ENCODE measurements at places on chromosomes 7 and 10.
A peak's percentile ranks its signal among the peaks of the same experiment; 100 is the strongest.

GRCh38 chr10:113047151-113047550, 97.1 kb downstream of the TCF7L2 start:
- DNase-seq, result no peak

DNA sequence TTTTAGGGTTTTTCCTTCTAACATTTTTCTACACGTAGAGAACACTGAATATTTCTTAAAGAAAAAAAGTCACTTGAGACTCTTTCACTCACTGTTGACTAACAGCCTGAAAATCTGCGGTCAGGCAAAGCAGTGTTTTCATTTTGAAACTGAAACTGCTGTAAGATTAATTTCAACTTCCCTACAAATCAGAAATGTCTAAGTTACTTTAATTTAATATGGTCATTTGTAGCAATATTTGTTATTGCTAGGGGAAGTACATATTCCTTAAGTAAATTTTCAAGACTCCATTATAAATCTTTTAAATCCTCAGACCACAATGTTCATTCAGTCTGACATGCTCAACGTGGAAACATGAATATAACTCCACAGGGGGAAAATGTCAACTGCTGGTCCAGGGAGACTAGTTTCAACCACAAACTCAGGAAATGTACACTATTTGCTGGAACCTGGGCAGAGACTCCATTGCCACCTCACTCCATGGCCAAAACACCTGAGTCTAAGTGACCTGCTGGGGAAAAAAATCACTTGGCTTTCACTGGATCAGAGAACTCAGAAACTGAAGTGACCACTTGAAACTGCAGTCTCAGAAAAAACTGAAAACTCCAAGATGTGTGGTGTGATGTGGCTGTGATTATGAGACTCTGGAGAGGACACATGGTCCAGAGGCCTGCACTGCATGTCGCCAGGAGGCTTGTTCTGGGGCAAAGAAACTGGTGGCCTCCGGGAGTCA, 161.2 kb downstream of the TAX1BP1 start:
- no peak for DNase-seq

DNA sequence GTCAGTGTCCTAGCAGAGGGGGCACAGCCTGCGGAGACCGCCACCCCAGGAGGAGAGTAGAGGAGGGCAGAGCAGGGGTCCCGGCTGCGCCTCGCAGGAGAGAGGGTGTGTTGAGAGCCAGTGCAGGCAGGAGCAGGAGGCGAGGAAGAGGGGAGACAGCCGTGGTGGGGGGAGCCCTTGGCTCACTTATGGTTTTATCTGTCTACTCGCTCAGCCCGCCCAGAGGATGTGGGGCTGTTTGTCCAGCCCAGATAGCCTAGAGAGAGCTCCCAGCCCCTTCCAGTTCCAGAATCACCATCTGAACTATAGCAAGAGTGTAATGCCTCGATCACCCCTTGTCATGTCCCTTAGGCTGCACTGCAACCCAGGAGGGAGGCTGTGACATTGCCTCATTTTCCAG, 26.6 kb downstream of the SLC29A3 start:
- DNase-seq, result no peak

DNA sequence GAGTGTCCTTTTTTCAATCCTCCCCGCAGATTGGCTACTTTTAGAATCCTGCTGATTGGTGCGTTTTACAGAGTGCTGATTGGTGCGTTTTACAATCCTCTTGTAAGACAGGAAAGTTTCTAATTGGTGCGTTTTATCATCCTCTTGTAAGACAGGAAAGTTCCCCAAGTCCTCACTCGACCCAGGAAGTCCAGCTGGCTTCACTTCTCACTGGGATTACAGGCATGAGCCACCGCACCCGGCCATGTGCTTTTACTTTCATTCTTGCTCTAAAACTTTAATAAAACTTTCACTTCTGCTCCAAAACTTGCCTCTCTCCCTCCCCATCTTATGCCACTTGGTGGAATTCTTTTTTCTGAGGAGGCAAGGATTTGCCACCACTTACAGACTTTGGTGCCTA, 17.0 kb upstream of the WAPL start:
- DNase-seq, result no peak

DNA sequence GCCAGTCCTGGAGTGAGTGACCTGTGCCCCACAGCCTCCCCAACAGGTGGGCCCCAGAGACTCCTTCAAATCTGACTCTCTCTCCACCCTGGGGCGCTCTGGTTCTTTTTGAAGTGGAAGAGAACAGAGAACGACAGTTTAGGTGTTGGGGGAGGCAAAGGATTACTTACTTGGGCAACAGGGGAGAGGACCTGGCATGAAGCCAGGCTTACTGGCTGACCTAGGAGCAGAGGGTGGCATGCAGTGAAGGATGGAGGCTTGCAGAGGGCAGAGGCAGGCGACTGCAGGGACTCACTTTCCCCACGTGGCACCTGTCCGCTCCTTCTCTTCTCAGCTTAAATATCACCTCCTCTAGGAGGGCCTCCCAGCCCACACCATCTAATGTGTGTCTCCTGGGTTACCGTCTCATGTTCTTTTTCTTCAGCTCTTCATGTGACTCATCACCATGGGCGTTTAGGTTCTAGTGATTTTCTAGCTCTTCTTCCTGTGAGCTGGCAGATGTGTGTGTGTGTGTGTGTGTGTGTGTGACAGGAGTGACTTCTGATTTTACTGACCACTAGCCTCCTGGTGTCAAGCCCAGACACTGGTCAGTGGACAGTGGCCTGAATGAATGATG, 15.5 kb downstream of the LZTS2 start:
- peak; percentile 26 for DNase-seq

- DNase-seq, result no peak
Observed at GRCh38 chr7:17651341-17651740, 289.0 kb downstream of the SNX13 start.

DNA sequence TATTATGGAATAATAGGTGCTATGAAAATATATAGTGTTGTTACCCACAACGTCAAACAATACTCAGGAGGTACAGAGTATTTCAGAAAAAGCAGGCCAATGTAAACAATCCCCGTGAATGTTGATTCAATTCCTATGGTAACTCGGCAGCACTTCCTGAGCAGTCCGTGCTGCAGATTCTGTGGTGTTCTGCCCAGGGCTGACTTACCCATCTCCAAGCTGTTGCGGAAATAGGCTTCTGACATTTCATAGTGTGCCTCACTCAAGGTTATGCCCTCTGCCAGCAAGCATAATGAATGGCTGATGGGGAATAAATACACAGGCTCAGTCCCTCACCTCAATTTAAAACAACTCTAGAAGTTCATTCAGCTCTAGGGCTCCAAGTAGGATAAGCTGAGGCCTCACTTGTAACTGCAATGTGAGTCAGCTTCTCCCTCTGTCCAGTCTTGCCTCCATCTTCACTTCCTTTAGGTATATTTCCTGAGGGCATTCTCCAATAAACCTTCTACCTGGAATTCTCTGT, 177.6 kb downstream of the GNAI1 start:
- DNase-seq, result no peak

- DNase-seq, result no peak
Observed at GRCh38 chr10:29627201-29628132, 7.3 kb downstream of the SVIL start.

GRCh38 chr10:17476073-17476472, 21.7 kb upstream of the ST8SIA6 start:
- DNase-seq, result no peak

DNA sequence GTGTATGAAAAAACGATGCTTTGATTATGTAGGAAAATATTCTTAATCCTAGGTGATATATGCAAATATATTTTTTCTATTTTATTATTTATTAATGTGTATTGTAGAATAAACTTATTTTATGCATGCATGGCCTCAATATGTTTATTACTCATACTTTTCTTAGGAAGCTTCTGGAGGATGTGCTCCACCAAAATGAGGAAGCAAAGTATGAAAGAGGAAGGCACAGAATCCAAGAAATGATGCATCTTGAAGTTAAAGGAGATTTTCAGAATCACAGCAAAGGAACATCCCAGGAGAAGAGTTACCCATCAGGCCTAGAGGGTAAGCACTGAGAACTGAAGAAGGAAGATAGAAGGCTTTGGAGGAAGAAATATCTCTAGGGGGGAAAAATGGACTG, 35.0 kb upstream of the MRPS16 start:
- no peak for DNase-seq

GRCh38 chr10:80582286-80582960, 44.7 kb downstream of the SH2D4B start:
- no peak for DNase-seq

- no peak for DNase-seq
Observed at GRCh38 chr10:102401735-102402511, 6.4 kb downstream of the NFKB2 start.

DNA sequence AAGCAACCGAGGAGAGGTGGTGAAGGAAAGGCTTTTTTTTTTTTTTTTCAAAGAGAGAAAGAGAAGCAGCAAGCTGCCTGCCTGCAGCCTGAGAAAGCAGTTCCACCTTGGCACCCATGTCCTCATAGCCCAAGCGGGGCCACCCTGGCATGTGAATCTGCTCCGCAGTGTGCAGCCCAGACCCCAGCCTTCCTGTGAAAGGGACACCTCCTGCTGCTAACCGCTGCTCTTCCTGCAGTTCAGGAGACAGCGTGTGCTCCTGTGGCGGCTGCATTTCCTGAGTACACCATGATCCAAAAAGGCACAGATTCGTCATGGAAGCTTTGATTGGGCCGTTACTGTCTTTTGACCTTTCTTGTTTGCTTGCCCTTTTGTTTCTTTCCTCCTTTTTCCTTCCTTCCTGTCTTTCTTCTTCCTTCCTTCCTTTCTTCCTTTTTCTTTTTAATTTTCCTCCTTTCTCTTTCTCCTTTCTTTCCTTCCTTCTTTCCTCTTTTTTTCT, 38.1 kb downstream of the IKZF1 start:
- DNase-seq, result no peak

GRCh38 chr10:98886686-98887085, 349.0 kb downstream of the HPSE2 start:
- DNase-seq, result no peak

GRCh38 chr7:149007611-149008010, 20.7 kb downstream of the PDIA4 start:
- DNase-seq, result peak; percentile 10

GRCh38 chr10:121183236-121183635, 332.1 kb downstream of the WDR11 start:
- no peak for DNase-seq

- no peak for DNase-seq
Observed at GRCh38 chr7:23967949-23968599, 258.1 kb downstream of the STK31 start.

DNA sequence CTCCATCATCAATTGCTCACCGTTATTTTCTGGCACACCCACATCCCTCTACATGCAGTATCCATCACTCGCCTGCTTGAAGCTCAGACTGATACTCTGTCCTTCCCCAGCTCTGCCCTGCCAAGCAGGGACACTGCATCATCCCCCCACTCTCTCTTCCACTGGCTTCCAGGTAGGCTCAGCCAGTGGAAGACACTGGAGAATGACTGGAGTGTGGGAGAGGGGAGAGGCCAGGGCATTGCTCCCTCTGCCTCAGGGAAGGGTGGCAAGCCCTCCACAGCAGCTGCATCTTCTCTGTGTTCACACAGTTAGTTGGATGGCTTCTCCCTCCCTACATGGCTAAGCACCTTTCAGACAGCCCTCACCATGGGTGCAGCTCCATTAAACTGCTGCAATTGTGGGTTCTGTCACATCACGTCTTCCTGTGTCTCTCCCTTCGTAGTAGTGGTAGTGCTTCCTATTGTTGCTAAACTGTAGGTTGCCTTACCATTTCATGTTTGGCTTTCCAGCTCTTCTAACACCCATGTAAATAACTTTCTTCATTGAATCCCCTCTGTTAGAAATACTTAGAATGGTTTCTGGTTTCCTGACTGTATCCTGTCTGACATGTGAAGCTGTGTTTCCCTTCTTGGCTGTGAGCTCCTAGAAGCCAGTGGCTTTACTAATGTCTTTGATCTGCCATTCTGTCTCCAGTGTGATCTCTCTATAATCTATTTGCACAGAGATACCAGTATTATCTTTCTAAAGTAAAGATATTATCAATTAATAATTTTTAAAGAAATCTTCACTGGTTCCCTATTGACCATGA, 483.7 kb upstream of the LRRN3 start:
- DNase-seq, result no peak

GRCh38 chr7:95976369-95977060, 204.2 kb downstream of the DYNC1I1 start:
- no peak for DNase-seq

- DNase-seq, result peak; percentile 39
Observed at GRCh38 chr10:114879541-114880158, 58.1 kb downstream of the FHIP2A start.

GRCh38 chr7:143484119-143484518, 6.4 kb downstream of the TAS2R41 start:
- DNase-seq, result no peak

- no peak for DNase-seq
Observed at GRCh38 chr7:158128572-158128971, 459.1 kb downstream of the PTPRN2 start.

DNA sequence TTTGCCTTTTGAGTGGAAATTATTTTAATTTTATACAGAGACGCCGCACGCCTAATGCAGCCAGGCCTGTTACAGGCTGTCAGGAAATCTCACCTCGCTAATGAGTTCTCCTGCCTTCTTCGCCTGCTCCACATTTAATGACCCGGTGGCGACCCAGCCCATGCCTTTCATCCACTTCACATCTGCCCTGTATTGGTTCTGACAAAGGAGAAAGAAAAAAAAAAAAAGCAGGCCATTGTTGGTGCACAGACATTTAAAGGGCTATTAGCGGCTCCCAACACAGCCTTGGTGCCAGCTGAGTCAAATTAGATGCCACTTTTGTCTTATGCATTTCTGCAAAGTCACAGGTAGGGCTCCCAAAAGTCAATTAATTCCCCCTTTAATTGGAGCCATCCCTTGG, 43.3 kb downstream of the NRAP start:
- DNase-seq, result no peak

DNA sequence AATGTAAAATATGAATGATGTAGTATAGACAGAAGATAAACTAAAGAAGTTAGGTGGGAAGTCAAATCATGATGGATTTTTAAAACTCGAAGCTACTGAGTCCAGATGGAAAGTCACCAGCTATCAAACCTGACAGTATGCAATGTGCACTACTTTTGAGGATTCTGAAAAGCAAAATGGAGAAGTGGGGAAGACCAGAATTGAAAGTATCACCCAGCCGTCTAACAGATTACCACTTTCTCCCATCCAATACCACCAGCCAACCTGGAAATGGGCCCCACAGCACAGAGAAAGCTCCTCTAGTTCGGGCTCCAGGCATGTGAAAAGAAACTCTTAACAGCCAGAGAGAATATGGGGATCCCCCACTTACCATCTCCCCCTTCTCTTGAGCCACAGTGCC, 67.9 kb upstream of the SRRM3 start:
- DNase-seq, result no peak

DNA sequence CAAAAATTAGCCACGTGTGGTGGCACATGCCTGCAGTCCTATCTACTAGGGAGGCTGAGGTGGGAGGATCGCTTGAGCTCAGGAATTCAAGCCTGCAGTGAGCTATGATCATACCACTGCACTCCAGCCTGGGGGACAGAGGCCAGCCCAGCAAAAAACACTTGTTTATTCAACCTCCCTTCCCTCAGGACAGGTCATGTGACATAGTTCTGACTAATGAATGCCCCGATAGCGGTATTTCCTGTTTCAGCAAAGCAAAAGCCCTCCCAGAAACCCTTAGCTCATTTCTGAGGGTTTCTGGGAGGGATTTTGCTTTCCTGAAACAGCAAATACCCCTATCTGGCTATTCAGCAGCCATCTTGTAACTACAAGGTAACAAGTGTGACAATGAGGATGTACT, 157.1 kb downstream of the GATA3 start:
- no peak for DNase-seq

GRCh38 chr7:95263785-95264362, 60.5 kb downstream of the PON1 start:
- DNase-seq, result no peak
